Omental fat pad (tissue), 4 donors: ENCODE measurements at places on chromosomes 5 and 9.

DNA sequence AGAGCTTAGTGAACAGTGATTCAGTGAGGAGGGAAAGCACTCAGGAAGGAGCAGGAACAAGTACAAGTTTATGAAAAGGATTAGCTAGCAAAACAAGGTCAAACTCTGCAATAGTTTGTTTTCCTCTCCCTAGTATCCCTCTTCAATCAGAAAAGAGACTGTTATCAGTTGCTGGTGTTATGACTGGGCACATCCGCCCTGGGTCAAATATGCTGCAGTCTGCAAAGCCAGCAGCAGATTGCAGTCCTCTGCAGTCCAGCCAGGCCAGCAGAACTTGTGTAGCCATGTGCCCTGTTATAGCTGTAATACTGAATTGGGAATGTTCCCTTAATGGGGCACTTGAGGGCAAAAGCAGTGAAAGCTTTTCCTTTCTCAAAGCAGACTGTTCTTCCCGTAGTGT, 12.0 kb downstream of the PCDHAC2 start:
- DNase-seq, result no peak

- DNase-seq, result no peak
Observed at GRCh38 chr5:132386644-132387286, 17.3 kb downstream of the SLC22A5 start.

- DNase-seq, result no peak
Observed at GRCh38 chr9:128762671-128763449, 8.9 kb downstream of the ZER1 start.

- no peak for DNase-seq
Observed at GRCh38 chr9:96425500-96426169, 7.5 kb upstream of the ZNF367 start.

- no peak for DNase-seq
Observed at GRCh38 chr5:79878136-79878679, 112.9 kb downstream of the MTX3 start.

DNA sequence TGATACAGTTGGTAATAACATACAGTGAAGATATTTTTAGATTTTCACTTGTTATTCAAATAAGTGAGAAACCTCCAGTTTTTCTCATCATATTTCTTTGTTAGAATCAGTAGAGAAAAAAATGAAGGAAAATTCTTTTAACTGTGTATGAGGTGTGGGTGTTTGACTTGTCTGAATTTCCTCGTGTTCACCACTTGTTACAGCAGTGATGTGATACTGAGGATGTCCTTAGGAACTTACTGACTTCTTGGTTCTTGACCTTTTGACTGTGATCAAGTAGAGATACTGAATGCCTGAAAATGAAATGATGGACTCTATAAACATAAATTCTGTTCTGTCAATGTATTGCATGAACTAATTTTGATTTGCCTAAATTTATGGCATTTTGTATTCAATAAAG, 10.7 kb downstream of the PBX3 start:
- DNase-seq, result no peak

DNA sequence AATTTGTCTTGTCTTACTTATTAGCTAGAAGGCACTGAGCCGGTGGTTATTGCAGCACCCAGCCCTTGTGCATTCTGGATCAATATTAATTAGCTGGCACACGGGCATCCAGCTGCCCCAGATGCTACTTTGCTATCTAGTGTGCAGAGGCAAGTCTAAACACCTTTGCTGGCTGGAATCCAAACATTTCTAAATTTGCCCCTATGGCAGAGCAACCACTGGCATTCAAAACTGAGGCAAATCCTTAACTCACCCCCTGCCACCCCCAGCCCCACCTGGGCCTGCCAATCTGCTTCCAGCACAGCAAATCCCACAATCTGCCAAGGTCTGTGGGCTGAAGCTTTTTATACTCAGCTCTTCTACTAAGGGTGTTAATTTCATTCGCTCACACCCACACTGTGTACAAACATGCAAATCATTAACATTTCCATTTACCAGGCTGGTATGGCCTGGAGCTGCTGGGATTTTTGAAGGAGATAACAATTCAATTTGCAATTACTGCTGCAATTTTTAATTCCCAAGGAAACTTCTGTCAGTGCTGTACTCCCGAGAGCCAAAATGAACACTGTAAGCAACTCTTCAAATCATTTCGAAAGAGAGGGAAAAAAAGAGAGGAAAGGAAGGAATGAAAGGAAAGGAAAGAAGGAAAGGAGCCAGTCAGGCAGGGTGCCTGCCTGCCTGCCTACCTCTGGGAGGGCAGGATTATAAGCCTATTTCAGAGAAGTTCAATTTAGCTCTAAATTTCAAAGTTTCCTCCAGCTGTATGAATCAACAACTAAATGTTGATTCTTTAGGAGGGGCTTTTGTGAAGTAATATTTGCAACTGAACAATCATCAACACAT, 35.5 kb downstream of the RAPGEF1 start:
- DNase-seq, result no peak

- no peak for DNase-seq
Observed at GRCh38 chr5:173670130-173670651, 53.7 kb upstream of the BOD1 start.

DNA sequence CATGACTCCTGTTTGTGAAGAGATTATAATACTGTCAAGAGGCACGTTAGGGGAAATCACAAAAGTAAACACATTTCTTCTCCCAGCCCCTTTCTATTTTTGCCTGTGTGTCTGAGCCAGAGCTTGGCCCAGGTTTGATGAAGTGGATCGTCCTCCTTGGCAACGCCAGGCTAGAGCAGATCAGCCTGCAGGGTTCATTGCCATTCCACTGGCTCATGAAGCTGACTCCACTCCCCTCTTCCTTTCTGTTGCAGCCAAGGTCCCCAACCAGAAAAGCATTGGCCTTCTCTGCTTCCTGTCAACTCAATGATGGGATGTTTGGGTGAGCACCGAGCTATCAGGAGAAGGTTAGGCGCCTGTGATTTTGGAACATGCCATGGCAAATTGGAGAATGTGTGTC, 3.3 kb downstream of the ADRB2 start:
- DNase-seq, result no peak

- DNase-seq, result no peak
Observed at GRCh38 chr5:32233220-32233695, 59.1 kb upstream of the GOLPH3 start.

DNA sequence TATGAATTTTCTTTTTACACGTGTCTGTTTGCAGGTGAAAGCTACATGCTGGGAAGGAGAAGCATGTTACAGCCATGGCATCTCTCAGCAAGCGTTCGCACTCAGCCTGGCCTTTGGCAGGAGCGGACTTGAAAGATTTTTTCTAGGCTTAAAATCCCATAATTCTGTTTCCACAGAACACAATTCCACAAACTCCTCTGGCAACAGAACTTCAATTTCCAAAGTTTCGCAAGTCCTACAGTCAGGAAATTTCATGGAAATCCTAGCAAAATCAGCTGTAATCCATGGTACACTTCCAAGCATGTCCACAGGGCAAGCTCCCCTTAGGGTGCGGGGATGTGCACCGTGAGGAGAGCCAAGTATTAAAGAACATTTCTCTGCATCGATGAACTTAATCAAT, 35.9 kb downstream of the SUB1 start:
- no peak for DNase-seq

DNA sequence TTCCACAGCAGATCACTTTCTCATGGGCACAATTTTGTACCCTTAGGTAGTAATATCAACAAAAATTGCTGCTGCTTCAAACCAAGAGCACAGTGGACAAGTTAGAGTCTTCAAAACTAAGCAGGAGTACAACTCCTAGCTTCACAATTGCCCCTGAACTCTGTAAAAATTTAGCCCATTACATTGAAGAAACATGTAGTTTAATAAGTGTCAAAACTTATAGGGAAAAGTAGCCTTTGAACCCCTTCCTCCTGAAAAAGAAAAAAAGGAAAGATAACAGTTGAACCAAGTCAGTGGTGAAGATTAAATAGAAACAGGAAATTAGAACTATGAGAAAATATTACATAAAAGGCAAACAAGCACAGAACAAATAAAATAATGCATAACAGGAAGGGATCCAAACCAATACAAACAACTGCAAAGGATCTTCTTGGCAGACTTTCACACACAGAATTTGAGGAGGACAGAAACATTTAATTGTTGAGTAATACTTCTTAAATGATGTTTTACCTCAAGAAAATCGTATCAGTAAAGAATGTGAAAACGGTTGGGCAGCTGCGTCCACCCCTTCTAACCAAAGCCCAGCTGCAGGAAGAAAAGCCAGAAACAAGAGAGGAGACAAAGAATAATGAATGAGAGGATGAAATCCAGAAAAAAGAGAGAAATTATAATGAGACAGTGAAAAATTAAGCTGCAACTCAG, 636.0 kb downstream of the NR2F1-AS1 start:
- no peak for DNase-seq

- DNase-seq, result no peak
Observed at GRCh38 chr5:132656774-132657355, 1.1 kb upstream of the IL13 start.

GRCh38 chr5:32383065-32383464, 61.5 kb downstream of the ZFR start:
- no peak for DNase-seq

- DNase-seq, result peak; percentile 42
Observed at GRCh38 chr9:92506184-92506857, 24.0 kb upstream of the ASPN start.

- DNase-seq, result no peak
Observed at GRCh38 chr9:95817205-95817604, 58.3 kb upstream of the ERCC6L2 start.

DNA sequence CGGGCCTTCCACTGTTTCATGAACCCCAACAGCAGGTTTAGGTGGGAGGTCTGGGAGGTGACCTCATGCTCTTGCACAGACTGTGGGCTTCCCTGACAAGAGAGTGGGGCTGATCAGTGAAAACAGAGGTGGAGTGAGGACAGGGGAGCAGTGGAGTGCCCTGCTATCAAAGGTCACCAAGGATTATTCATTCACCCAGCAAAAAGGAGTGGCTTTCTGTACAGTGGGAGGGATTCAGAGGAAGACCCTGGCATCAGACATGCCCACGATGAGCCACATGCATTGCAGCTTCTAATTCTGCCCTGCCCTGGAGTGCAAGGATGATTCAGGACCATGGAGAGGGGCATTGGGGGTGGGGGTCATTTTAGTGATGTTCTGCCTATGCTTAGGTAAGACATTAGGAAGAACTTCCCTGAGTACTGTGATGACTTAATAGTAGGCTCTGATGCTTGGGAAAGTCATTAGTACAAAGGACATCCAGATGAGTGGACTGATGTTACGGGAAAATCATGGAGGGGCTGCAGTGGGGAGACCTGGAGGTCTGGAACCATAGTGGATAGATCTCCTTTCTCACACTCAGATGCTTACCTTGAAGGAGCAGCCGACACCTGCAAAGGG, 12.8 kb downstream of the TRAF1 start:
- DNase-seq, result no peak

GRCh38 chr5:68406767-68407241, 191.2 kb downstream of the PIK3R1 start:
- DNase-seq, result no peak

GRCh38 chr5:169097374-169098326, 203.3 kb downstream of the SLIT3 start:
- DNase-seq, result no peak

DNA sequence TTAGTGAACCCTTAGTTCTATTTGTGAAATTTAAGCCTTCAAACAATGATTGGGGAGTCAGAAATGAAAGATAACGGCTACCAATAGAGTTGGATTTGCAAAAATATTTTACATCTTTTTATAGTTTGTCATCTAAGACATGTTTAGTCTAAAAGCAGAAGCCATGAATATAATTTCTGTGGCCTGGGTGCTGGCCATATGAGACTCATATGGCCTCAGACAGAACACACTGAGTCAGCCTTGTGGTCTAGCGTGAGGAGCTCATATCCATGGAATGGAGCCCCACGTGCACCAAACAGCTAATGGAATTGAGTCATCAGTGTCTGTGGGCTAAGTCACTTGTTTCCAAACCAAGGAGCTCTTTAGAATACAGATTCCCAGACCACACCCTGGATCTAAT, 240.7 kb upstream of the NREP start:
- no peak for DNase-seq

DNA sequence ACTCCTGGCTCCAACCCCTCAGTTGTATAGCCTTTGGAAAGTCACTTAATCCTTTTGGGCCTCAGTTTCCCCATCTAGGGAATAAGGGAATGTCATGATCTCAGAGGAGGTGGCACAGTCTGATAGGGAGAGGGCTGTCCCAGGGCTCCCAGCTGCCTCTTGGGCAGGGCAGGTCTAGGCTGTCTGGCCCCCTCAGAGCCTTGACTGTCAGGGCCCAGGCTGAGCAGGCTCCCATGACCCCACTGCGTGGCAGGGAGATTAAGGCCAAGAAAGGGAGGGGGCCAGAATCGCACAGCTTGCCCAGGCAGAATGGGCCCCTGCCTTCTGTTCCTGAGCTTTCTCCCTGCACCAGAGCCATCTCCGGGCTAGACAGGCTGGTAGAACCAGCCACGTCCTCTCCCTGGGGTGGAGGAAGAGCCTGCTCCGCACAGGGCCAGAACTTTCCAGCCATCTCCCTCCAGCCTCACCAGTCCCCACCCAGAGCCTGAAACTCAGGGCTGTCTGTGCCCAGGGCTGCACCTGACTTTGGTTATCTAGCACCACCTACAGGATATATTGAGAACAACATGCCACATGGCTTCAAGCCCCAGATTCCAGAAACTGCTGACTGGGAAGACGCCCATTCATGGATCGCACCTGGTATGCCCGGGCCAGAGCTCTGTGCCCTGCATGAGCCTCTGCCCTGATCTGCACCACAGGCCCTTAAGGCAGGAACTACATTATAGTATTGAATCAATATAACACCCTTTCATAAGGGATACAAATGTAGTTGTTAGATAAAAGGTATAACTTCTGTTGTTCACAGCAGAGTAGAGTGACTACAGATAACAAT, 32.1 kb downstream of the NAIF1 start:
- DNase-seq, result no peak

DNA sequence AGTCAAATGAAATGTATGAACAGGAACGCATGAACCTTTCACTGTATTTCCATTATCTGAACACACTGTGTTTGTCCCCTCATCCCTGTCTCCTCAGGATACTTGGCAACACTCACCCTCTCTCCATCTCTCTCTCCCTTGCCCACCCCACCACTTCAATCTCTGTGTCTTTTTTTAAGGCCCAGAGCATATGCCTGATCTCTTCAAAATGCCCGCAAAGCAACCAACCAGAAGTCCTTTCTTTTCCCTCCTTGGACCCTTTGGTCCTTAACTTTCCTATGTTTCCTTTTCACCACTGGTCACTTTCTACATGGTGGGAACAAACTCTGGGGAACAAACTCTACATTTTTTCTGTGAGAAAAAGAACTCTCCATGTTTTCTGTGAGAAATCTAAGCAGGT, 3.2 kb upstream of the IRF1 start:
- no peak for DNase-seq

DNA sequence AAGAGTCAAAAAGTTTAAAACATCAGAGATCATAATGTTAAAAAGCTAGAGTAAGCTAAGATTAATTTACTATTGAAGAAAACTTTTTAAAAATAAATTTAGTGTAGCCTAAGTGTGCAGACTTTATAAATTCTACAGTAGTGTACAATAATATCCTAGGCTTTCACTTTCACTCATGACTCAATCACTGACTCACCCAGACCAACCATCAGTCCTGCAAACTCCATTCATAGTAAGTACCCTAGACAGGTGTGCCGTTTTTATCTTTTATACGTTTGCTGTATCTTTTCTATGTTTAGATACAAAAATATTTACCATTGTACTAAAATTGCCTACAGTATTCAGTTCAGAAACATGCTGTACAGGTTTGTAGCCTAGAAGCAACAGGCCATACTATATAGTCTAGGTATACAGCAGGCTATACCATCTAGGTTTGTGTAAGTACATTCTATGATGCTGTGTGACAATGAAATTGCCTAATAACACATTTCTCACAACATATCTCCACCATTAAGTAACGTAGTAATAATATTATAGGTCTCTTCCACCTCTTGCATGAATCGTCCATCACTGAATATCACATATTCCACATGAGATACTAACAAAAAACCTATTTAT, 59.2 kb downstream of the MEGF9 start:
- DNase-seq, result no peak

- no peak for DNase-seq
Observed at GRCh38 chr5:149069711-149070110, 6.8 kb upstream of the SH3TC2 start.
